ENCODE measurements at places on chromosomes 7 and 10.

DNA sequence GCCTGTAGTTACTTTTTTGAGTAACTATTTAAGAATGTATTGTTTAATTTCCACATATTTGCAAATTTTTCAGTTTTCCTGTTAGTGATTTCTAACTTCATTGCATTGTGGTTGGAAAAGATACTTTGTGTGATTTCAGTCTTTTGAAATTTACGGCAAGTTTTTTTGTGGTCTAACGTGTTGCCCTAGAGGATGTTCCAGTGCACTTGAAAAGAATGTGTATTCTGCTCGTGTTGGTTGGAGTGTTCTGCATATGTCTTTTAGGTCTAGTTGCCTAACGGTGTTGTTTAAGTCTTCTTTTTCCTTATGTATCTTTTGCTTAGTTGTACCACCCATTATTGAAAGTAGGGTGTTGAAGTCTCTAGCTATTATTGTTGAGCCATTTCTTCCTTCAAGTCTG is 59.7 kb downstream of the LCOR start:
- DNase-seq, result no peak

DNA sequence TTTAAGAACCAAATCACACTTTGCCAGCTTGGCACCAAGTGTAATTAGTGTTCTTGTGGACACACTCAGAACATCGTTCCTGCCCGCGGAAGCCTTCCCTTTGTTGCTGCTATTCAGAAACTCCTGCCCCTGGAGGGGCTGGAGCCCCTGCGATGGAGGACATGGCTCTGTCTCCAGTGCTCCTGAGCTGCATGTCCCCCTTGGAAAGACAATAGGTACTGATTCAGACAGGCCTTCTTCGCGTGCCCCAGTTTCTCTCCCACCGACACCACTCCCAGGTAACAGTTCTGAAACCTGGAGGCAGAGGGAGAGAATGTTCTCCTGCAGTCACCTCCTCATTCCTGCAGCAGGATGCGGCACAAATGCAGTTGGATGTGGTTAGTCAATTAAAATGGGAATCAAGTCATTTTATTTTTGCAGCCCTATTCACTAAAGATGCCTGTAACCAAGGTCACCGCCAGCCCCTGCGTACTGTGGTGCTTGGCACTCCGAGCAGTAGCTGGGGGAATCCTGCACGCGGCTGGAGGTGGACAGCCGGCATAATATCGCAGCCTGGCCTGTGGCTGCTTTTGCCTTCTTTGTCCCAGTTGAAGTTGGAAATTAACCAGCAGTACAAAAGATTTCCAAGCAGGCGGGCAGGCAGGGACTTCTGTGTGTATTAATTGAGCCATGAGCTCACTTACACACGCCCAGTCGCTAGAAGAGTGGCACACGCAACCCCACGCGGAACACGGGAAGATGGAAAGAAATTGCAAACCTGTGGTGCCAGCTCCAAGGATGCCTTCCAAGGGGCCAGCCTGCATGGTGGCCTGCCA is 205.7 kb downstream of the EBF3 start:
- no peak for DNase-seq

DNA sequence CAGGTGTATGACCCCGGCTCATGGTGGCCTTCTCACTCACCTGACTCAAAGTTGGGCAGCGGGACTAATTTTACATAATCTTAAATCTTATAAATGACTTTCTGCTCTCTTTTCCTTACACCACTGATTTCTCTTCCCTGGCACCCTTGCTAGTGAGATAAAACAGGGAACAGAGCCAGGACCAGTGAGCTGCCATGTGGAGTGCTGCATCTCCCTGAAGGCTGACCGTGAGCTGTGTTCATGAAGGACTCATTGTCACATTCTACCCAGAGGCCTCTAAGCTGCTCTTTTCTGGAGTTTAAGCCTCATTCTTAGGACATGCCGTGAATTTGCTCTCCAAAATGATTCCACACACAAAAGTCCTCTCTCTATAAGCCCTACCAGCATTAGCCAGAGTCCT is 762.3 kb downstream of the AUTS2 start:
- no peak for DNase-seq

GRCh38 chr10:97353945-97354344 is 19.4 kb upstream of the FRAT2 start:
- no peak for DNase-seq

DNA sequence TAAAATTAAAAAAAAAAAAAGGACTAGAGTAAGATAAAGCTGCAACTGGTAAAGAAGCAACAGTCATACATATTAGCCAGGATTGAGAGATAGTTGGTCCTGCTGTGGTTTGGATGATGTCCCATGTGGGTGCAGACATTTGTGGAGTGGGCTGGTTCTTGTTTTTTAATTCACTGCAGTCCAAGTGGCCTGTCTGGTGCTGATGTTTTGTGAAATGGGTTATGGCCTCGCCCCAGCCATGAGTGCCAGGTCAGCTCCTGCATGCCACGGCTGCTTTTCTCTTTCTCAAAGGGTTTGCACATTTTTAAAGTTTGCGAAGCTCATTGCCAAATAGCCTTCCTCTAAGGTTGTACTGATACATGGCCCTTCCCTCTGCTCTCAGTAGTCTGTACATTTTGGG is 14.1 kb upstream of the BTBD16 start:
- no peak for DNase-seq

Measured in naive thymus-derived CD4-positive, alpha-beta T cell (primary cell).